ENCODE measurements at places on chromosomes 7 and 10. TPM values are rescaled to one million over a fixed set of nuclear protein-coding genes. Genes with fewer than 3 reads are reported as not detected.

Gene LAMB1
- 193 TPM for total RNA-seq

GRCh38 chr10:114648368-114648767 lies 9.7 kb downstream of the ABLIM1 start:
- no peak for ATAC-seq

- peak; percentile 100 for ATAC-seq
Observed at GRCh38 chr10:95693668-95694534, at the start of gene TCTN3. Gene TCTN3 (minus strand): TSS chr10:95693927. CDS start chr10:95693899, 28 bp downstream.

Gene MAT1A
- not detected for total RNA-seq

Gene LMOD2
- total RNA-seq = not detected

GRCh38 chr7:16462431-16462889 lies 3.1 kb downstream of the SOSTDC1 start:
- no peak for ATAC-seq

DNA sequence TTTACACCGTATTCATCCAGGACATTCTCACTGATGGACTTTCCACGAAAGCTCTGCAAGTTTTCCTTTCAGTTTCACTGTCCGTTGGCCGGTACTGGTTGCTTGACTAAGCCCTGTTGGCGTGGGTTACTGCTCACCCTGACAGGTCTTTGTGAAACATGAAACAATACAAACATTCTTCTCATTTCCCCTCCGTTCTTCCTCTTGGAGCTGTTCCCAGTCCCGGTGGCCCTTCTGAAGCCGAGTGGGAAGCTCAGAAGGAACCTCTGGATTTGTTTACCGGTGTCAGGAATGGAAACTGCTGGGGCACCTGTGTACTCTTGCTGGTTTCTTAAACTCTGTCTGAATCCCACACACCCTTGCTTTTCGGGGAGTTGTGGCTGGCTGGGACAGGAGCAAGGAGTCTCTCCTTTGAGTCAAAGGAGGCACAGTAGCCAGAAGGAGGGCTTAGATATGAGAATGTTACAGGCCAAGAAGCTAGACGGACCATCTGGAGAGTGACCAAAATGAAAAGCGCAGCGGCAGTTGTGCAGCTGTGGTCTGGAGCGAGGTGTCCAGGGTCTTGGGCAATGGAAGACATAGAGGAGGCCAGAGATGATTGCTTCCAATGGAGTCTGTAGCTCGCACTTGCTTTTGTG lies 45.7 kb downstream of the LYZL2 start:
- peak; percentile 83 for ATAC-seq

Measured in gastroesophageal sphincter (tissue), 4 donors.